CMK (cell line): ENCODE measurements at places on chromosomes 5 and 9.

- DNase-seq: no peak
Measured at GRCh38 chr5:179346401-179346800, 1.1 kb upstream of the ADAMTS2 start.

GRCh38 chr5:24510523-24510988 lies 134.2 kb downstream of the CDH10 start:
- no peak for DNase-seq

GRCh38 chr9:89319015-89319905 lies 960 bp downstream of the SECISBP2 start:
- DNase-seq: no peak

DNA sequence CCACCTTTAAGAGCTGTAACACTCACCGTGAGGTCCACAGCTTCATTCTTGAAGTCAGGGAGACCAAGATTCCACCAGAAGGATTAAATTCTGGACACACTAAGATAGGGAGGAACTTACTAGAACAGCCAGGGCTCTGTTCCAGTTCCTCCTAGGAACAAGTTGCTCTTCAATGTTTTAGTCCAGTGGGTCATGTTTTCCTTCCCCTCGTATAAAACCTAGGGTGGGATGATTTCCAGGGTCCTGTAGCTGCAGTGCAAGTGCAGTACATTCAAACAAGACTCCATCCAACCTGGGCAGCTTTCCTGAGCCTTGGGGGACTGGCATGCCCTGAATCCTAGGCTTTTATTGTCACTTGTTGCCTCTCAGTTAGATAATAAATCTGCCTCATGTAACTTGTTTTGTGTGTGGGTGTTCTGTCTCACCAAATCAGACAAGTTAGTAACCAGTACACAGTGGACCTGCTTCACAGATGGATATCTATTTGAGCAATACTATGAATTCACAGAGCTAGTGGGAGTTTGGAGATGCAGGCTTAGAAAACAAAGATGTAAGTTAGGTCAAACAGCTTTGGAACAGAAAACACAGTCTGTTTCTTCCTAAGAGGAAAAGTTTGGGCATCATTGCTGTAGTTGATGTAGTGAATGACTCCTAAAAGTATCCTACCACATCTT lies 405.6 kb downstream of the GABRG2 start:
- no peak for DNase-seq

DNA sequence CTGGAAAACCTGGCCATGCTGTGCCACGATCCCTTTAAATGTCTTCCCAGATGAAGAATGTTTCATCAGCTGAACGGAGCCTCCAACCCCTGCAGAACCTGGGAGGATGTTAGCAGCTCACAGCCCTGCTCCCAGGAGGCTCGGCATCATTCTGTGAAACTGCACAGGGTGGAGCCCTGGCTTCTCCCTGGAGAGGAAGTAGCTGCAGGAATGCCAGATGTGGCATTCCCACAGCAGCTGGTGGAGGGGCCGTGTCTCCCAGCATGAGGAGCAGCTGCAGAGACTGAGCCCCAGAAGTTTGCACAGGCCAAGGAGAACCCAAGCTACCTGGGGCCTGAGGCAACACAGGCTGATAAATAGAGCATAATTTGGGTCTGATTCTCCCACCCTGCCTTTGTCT lies 165.8 kb upstream of the MAP3K1 start:
- no peak for DNase-seq

DNA sequence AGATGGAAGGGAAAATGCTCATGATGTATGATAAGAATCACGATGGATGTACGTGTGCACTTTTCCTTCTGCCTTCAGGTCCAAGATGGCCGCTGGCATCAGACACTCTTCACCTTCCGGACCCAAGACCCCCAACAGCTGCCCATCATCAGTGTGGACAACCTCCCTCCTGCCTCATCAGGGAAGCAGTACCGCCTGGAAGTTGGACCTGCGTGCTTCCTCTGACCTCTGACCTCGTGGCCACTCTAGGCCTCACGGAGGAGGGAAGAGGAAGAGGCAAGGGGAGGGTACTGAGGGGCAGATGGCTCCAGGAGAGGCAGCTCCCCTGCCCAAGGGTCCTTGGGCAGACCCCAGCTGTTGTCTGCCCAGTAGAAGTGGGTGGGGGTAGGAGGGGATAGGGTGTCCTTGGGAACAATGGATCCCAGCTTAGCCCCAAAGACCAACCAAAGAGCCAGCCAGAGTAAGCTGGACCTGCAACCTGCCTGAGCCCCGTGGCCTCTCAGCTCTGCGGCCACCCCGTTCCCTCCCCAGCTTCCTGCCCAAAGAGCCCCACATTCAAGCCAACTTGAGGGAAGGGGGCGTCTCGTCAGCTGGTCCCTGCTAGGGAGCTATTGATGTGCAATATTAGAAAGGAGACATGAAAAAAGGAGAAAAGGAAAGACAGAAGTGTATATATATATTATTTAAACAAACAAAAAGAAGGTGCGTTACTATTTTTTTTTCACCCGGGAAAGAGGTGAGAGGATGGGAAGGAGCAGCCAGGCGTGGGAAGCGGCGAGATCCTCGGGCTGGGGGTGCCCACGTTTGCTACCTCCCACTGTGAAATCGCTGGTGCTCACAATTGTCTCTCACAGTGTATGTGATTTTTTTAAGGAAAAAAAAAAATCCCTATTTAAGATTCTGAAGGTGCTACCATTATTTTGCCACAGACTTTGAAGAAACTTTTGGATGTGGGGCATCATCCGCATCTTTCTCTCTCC lies 12.1 kb upstream of the ORM1 start:
- DNase-seq: no peak

DNA sequence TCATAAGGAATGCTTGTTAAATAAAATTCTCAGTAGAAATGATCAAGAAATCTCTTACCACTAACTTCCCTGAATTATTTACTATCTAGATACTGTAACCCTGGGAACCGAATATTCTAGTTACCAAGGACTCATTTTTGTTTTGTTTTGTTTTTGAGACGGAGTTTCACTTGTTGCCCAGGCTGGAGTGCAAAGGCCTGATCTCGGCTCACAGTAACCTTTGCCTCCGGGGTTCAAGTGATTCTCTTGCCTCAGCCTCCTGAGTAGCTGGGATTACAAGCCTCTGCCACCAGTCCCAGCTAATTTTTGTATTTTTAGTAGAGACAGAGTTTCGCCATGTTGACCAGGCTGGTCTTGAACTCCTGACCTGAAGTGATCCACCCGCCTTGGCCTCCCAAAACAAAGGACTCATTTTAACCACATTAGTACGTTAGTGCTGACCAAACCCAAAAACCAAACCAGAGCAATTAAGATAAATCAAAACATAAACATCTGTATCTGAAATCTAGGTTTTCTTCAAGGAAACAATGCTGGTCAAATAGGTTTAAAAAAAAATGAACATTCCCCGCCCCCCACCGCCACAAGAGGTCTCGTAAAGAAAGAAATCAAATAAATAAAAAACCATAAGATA lies 3.7 kb downstream of the TXN start:
- DNase-seq: no peak
